Right cardiac atrium (tissue), 5 donors: ENCODE measurements at places on chromosomes 1 and 21. TPM values are rescaled to one million over a fixed set of nuclear protein-coding genes. Genes with fewer than 3 reads are reported as not detected.
A peak's percentile ranks its signal among the peaks of the same experiment; 100 is the strongest.

GRCh38 chr1:183247931-183248330 lies 61.9 kb downstream of the LAMC2 start:
- no peak for DNase-seq

OR2T2 gene
- total RNA-seq: not detected

- DNase-seq: peak; percentile 86
Measured at GRCh38 chr1:204493984-204494280, 673 bp downstream of the PIK3C2B start.

DNA sequence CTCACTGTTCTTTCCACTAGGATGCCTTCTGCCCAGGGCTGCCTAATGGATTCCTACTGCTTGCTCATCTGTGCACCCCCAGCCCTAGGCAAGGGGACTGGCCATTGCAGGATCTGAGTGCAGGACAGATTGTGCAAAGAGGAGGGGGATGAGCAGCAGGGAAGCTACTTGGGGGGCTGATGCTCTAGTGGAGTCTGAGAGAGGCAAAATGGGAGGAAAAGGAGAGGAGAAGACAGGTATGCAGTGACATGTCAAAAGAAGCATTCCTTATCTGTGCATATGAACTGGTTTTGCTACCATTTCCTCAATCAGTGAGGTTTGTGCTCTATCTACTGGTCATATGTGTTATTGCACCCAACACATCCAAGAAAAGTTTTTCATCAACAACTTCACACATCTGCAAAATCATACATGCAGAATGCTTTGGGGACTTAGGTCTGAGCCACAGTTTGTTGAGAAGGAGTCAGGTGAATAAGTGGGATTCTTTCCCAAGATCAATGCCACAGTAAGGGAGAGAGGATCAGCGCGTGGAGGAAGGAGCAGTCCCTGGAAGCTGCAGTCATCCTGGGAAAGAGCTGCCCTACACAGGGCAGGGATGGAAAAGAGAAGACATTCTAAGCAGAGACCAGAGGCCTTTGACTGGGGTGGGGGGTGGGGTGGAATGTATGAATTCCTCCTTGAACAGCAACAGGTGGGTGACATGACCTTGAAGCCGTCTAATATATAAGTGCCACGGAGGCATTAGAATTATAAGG lies 14.4 kb downstream of the SLC5A9 start:
- DNase-seq: no peak

- no peak for DNase-seq
Measured at GRCh38 chr21:33998809-33999208, 74.6 kb upstream of the MRPS6 start.

GRCh38 chr1:185788386-185788785 lies 54.2 kb downstream of the HMCN1 start:
- DNase-seq: no peak

TGFBR3 gene
- total RNA-seq: 52.4 TPM
